ENCODE measurements at places on chromosomes 13 and 19.

DNA sequence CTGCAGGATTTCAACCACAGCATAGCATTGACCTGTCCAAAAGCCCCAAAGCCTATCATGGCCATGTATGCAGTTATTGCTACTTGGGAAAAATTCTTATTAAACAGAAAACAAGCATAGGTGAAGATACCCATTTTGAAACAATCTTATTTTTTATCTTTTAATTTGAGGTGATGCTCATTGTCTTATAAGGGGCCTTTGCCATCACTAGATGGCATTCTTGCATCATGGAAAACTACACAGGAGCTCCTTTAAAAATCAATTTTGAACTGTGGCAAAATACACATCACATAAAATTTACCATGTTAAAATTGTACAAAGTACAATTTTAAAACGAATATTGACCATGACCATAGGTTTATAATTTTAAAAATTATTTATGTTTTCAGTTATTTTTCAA lies 38.9 kb upstream of the ZNF835 start:
- no peak for DNase-seq

GRCh38 chr13:37640499-37640898 lies 41.9 kb upstream of the POSTN start:
- no peak for DNase-seq

GRCh38 chr19:57675881-57676280 lies 5.9 kb upstream of the ZNF551 start:
- no peak for DNase-seq

- no peak for DNase-seq
These were observed 141.3 kb downstream of the ZAR1L start for GRCh38 chr13:32173881-32174280.

GRCh38 chr19:4566402-4567051 lies 7.0 kb upstream of the SEMA6B start:
- no peak for DNase-seq

- DNase-seq, result no peak
These were observed 69.7 kb downstream of the PIBF1 start for GRCh38 chr13:72851678-72852014.

DNA sequence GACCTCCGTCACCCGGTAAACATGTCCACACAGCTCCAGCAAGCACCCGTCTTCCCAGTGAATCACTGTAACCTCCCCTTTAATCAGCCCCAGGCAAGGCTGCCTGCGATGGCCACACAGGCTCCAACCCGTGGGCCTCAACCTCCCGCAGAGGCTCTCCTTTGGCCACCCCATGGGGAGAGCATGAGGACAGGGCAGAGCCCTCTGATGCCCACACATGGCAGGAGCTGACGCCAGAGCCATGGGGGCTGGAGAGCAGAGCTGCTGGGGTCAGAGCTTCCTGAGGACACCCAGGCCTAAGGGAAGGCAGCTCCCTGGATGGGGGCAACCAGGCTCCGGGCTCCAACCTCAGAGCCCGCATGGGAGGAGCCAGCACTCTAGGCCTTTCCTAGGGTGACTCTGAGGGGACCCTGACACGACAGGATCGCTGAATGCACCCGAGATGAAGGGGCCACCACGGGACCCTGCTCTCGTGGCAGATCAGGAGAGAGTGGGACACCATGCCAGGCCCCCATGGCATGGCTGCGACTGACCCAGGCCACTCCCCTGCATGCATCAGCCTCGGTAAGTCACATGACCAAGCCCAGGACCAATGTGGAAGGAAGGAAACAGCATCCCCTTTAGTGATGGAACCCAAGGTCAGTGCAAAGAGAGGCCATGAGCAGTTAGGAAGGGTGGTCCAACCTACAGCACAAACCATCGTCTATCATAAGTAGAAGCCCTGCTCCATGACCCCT lies 9.0 kb upstream of the CEACAM5 start:
- no peak for DNase-seq

GRCh38 chr19:53824134-53824611 lies at the start of gene NLRP12:
TSS of gene NLRP12 (minus strand) at chr19:53824314. CDS start at chr19:53824174, 140 bp downstream.
- no peak for DNase-seq

DNA sequence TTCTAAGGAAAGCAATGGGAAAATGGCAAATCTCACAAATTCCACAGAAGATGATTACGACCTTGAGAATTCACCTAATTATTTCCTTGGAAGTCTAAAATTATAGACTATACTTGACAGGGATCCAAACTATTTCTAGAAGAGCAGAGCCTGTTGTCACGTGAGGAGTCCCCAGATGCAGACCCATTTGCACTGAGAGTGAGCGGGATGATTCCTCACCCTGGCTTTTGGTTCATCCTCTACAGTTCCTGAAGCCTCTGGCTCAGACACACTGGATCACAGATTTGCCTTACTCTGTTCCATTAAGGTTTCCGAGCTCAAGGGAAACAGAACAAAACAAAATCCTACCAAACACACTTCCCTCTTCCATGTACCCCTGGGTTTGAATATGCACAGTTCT lies 23.0 kb upstream of the CYSLTR2 start:
- DNase-seq, result no peak

- DNase-seq, result no peak
These were observed 529 bp downstream of the ZNF836 start for GRCh38 chr19:52170863-52171320.

All from NCI-H1417 treated with DMSO at 0.1 percent for 48 hours (cell line).